ENCODE measurements at places on chromosomes 12 and 14.

- no peak for DNase-seq
Observed at GRCh38 chr12:124633365-124634362, 66.3 kb upstream of the NCOR2 start.

- no peak for DNase-seq
Observed at GRCh38 chr14:30464481-30464880, 94.5 kb upstream of the G2E3 start.

- DNase-seq, result no peak
Observed at GRCh38 chr12:115953450-115953849, 324.0 kb downstream of the MED13L start.

- no peak for DNase-seq
Observed at GRCh38 chr12:90042920-90043641, 334.4 kb upstream of the ATP2B1 start.

GRCh38 chr12:51071663-51072062 lies 11.7 kb downstream of the CSRNP2 start:
- DNase-seq, result no peak

DNA sequence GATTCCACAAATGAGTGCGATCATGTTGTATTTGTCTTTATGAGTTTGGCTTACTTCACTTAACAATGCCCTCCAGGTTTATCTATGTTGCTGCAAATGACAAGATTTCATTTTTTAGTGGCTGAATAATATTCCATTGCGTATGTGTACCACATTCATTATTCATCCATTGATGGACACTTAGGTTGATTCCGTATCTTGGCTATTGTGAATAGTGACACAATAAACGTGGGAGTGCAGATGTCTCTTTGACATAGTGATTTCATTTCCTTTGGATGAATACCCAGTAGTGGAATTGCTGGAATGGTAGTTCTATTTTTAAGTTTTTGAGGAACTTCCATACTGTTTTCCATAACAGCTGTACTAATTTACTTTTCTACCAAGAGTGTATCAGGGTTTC lies 23.5 kb downstream of the AKAP6 start:
- DNase-seq, result no peak

- no peak for DNase-seq
Observed at GRCh38 chr12:7868391-7868790, 4.3 kb downstream of the SLC2A14 start.

GRCh38 chr14:20630340-20631022 lies 11.0 kb downstream of the OR6S1 start:
- peak; percentile 28 for DNase-seq

- DNase-seq, result peak; percentile 5
Observed at GRCh38 chr14:99792551-99793212, 531 bp upstream of the EML1 start.

DNA sequence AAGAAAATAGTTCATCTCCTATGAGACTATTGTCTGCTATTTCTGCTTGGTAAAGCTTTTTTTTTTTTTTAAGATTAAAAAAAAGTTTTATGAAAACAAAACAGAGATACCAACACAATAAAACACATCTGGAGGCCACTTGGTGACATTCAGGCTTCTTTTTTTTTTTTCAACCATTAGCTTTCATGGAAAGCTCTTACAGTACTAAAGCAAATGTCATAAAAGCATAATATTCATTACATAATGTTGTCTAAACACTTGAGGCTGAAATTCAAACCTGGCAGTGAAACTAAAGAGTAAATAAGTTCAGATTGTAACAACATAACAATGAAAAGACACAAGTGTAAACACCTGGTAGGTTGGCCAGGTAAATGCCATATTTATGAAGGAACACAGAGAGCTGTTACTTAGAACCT lies 14.7 kb downstream of the PRICKLE1 start:
- DNase-seq, result no peak

- no peak for DNase-seq
Observed at GRCh38 chr14:44783901-44784300, 177.8 kb downstream of the KLHL28 start.

DNA sequence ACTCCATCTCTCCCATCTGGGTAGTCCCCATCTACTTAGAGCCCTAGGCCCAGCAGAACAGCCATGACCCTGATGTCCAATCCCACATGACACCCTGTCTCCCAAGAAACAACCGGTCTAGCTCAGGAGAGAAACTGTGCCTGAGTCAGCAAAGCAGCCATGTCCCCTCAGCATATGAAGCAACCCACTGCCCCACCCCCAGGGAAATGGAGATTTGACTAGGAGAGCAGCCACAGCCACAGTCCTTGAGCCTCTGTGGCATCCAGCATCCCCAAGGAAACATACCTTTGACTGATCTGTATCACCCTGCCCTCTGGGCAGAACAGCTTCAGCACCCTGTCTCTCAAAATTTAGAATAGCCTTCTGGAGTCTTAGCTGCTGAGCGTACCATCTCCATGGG lies 641.9 kb upstream of the FBXO33 start:
- DNase-seq, result no peak

- no peak for DNase-seq
Observed at GRCh38 chr12:94123127-94123526, 25.2 kb upstream of the PLXNC1 start.

DNA sequence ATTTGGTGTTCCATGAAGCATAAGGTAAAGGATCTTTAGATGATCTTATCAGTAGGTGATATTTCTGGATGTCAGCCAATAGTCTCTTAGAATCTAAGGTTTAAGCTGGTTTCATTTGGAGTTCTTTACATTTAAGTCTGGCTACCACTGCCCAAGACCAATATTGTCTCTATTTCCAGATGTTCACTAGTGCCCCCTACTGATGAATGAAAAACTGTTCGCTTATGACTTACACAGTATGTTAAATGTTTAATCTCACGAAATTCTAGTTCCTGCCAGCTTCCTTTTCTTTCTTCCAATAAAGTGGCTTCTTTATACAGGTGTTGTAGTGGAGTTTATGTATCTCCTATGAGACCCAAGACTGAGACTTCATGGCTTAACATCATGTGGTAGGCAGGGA lies 31.8 kb upstream of the MIS18BP1 start:
- no peak for DNase-seq

DNA sequence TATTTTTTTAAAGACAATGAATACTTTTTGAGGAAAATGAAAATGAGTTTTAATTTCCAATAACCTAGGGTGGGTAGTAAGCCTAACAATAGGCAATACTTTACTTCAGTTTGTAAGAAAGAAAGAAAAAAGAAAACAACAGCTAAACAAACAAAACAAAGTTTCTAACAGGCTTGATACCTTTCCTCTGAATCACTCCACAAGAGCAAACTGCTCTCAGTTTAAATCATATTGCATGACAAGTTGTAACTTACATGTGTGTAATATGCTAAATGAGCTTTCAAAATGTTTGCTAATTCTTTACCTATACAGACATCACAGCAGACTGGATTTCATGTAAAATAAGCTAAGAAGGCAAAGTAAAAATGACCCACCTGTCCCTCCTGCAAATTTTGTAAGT lies 6.7 kb upstream of the LMO3 start:
- DNase-seq, result no peak

GRCh38 chr12:131194166-131194565 lies 240.5 kb downstream of the ADGRD1 start:
- no peak for DNase-seq

GRCh38 chr14:92039063-92039718 lies 668 bp downstream of the TRIP11 start:
- peak; percentile 40 for DNase-seq

DNA sequence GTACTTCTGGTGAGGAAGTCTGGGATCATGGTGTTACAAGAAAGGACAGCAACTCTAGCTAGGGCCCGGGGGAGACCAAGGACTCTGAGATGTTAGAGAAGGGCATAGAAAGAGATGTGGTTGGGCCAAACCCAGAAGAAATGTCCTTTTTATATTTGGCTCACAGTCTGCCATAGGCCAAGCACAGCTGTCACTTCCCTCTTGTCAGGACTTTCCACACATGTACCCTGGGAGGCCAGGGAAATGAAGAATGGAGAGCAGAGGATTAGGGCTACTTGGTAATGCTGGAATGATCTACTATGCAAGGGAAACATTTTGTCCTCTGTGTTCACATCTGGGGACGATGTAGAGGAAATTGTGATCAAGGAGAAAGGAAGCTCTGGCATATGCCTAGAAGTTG lies 9.2 kb downstream of the MYO1A start:
- no peak for DNase-seq

GRCh38 chr12:58420503-58420902 lies 479.1 kb downstream of the ATP23 start:
- no peak for DNase-seq

DNA sequence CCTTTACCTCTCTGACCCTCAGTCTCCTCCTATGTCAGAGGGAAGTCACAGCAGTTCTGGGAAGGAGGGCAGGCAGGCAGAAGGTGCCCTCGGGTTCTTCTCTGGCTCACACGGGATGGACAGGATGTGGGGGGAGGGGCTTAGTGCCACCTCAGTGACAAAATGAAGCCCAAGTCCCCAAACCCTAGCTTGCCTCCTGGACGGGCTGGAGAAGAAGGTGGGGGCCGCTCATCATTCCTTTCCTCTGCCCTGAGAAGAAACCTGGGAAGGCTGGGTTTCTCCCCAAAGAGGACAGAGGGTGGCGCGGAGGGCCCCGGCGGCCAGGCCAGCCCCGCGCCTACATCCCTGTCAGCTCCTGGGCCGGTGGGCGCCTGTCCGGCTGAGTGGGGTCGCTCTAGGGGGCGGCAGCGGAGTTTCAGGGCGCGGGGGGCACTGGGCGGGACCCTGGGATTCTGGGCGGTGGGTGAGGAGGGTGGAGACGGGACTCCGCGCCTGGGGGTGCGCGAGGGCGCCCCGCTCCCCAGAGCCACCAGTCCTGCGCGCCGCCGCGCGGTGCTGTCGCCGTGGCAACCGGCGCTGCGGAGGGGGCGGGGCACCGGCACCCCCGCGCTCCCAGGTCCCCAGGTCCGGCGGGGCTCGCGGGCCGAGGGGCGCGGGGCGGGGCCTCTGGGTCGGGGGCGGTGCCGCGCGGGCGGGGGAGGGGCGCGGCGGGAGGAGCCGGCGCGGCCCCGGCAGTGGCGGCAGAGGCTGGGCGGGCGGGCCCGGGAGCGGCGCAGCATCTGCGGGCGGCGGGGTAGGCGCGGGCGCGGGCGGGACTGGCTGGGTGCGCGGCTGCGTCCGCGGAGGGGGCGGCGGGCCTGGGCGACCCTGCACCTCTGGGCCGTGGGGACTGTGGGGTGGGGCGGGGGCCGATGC lies at the start of gene TMEM121:
Gene TMEM121 (plus strand): TSS at position 723 of the 915 bp plus-strand sequence. CDS start 2,252 bp downstream, outside the sequence.
- peak; percentile 42 for DNase-seq

- DNase-seq, result peak; percentile 53
Observed at GRCh38 chr12:31324845-31325523, 966 bp downstream of the SINHCAF start.

DNA sequence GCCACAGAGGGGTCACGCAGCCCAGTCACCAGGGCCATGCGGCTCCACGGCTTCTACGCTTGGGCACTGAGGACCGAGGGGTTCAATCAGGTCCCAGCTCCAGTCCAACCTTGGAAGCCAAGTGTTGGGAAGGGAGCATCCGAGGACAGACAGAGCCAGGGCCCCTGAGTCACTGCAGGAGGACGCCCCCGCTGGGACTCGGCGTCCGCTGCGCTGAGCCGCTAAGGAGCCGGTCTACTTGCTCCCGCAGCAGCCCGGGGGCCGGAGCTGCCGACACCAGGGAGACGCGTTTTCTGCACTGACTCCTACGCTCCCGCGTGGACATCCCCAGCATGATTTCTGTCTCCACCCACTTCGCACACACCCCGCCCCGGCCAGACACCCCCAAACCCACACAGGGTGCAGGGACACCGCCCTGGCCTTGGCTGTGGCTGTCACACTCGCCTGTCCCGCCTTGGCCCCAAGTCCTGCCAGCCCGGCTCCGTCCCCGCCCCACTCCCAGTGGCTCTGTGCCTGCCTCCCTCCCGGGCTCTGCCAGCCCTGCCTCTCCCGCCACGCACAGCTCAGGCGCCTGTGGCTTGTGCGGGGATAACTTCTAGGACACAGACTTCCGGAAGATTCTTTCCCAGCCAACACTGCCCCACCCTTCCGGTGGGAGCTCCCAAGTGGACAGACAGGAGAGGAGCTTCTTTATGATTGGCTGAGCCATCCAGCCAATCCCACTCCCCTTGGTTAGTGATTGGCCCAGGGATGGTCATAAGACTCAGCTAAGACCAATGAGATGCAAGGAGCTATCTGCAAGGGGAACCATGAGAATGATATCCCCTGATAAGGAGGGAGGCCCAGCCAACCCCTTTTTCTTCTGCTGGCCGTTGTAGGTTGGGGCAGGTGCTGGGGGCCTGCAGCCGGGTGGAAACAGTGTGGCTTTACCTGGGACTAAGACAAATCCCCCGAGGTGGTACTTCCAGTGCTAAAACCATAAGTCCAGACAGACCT lies 118.9 kb upstream of the SFSWAP start:
- DNase-seq, result no peak

GRCh38 chr12:11927286-11927935 lies 143.3 kb upstream of the BCL2L14 start:
- DNase-seq, result no peak

DNA sequence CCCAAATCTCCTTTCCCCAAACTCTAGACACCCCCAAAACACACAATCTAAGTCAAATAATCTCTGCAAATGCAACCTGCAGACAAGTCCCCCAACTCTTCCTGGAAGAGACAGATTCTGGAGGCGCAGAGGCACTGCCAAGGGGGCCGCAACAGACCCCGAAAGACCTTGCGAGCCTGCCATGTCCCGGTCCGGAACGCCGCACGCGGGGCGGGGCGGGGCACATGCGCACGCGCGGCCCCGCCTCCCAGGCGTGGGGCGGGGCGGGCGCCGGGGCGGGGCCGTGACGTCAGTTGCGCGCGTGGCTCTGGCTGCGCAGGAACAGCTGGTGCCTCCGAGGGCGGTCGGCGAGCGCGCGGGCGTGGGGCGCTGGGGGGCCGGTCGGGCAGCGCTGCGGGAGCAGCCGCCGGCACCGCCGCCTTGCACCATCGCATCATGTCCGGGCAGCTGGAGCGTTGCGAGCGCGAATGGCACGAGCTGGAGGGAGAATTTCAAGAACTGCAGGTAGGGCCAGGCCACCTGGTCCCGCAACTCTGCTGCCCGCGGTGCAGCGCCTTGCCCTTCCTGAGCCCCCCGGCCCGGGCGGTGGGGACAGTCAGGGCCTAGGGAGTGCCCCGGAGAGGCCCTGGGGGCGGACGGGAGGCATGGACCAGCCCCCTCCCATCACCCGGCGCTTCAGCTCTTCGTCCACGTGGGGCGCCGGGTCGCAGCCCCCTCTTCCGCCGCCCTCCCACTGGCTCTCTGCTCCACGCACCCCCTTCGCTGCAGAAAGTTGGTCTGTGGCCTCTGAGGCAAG lies at the start of gene TMEM120B:
Gene TMEM120B (plus strand): TSS at position 292 of the 796 bp plus-strand sequence. CDS start 144 bp downstream, at position 436.
- peak; percentile 80 for DNase-seq

DNA sequence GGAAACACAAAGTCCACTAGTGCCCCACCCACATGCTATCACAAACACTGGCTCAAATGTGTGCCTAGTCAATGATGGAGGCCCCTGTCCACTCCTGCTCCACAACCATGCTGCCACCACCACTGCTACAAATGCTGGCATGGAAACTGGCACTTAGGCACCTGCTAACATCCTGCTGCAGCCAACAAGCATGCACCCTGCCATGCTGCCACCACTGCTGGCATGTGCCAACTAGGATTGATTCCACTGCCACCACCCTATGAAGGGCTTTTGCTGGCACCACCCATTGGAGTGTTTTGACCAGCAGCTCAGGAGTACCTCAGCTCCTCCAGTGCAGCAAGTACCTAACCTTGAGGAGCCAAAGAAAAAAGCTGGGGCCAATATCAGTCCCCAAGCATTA lies 236.6 kb downstream of the CCDC59 start:
- DNase-seq, result no peak

Measured in activated naive CD4-positive, alpha-beta T cell treated with Interleukin-2 at 50 U/mL for 16 hours (primary cell).